ENCODE measurements at places on chromosomes 5 and 9. TPM values are rescaled to one million over a fixed set of nuclear protein-coding genes. Genes with fewer than 3 reads are reported as not detected.

SPATA31D4 gene
- not detected for total RNA-seq

IL6ST gene
- total RNA-seq, result 137 TPM

WNT8A gene
- not detected for total RNA-seq

EFNA5 gene
- total RNA-seq, result 7.2 TPM

C5orf58 gene
- not detected for total RNA-seq
